RPMI7951 (cell line): ENCODE measurements at places on chromosomes 6 and 20.

GRCh38 chr6:1558388-1558787 lies 51.3 kb upstream of the FOXC1 start:
- DNase-seq: peak; percentile 32

GRCh38 chr20:24991897-24992486 lies 559 bp downstream of the APMAP start:
- DNase-seq: peak; percentile 35

- DNase-seq: no peak
These were observed 423.2 kb upstream of the JARID2 start for GRCh38 chr6:14822679-14823078.

DNA sequence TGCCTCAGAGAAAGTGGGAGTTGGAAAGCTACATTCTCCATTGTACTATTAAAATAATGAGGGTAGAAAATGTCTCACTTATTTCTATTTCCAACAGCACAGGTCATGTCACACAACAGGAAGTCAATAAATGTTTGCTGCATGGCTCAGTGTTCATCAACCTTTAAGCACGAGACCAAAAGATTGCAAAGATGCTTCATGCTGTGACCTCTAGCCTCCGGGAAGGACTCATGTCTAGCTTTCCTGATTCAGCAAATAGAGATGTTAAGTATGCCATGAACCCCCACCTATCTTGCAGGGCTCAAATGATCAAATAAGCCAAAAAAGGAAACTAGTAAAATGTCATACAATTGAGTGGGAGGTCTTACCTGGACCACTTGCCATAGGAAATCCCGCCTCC lies 57.4 kb downstream of the NCOA6 start:
- peak; percentile 7 for DNase-seq

GRCh38 chr20:38406476-38406875 lies 28.7 kb downstream of the SNHG17 start:
- no peak for DNase-seq

GRCh38 chr6:107816818-107817217 lies 7.3 kb downstream of the SCML4 start:
- DNase-seq: no peak

DNA sequence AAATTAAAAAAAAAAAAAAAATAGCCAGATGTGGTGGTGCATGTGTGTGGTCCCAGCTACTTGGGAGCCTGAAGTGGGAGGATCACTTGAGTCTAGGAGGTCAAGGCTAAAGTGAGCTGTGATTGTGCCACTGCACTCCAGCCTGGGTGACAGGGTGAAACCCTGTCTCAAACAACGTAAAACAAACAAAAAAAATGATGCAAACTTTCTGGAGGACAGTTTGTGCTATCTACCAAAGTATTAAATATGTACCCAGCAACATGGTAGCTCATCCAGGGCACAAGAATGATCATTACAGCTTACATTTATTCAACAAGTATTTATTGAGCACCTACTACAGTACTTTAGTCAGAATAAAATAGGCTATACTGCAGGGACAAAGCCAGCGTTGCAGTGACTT lies 40.4 kb upstream of the PTPN1 start:
- DNase-seq: no peak

GRCh38 chr6:34056305-34057108 lies 89.4 kb downstream of the GRM4 start:
- DNase-seq: peak; percentile 74

GRCh38 chr6:21902628-21903169 lies 309.1 kb downstream of the SOX4 start:
- no peak for DNase-seq

DNA sequence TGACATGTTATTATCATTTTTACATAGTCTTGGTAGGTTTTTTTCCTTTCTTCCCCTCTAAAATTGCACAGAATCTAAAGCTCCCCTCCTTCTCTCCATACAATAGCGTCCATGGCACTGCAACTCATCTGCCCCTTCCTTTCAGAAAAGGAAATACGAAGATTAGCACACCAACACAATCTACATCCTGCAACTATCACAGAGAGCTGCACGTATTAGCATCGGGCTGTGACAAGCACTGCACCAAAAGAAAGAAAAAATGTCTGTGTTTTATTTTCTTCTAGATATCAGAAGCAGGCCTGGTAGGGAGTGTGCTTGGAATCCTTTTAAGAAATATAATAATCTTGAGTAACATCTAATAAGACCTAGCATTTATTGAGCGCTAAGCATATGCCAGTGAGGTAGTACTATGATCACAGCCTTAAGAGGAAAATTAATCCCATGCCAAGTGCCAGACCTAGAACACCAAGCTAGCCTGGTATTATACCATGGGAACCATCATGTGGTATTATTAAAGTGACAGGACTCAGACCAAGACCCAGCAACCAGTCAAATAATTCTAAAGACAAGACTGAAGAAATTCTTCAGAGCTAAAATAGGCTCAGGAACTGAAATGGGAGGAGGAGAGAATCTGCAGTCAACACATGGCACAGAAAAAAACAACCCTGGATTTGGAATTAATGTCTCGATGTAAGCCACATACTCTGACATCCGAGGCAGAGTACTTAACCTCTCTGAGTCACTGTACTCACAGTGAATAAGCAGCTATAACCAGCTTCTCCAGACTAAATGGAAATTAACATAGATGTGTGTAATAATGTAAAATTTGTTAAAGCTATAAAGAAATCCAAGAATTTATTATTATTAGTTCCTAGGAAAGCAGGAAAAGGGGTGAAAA lies 124.3 kb downstream of the IPCEF1 start:
- DNase-seq: peak; percentile 17

- no peak for DNase-seq
These were observed 526.0 kb downstream of the UTRN start for GRCh38 chr6:144811140-144811539.

- DNase-seq: no peak
These were observed 947.1 kb downstream of the TFAP2A start for GRCh38 chr6:9467741-9468140.

DNA sequence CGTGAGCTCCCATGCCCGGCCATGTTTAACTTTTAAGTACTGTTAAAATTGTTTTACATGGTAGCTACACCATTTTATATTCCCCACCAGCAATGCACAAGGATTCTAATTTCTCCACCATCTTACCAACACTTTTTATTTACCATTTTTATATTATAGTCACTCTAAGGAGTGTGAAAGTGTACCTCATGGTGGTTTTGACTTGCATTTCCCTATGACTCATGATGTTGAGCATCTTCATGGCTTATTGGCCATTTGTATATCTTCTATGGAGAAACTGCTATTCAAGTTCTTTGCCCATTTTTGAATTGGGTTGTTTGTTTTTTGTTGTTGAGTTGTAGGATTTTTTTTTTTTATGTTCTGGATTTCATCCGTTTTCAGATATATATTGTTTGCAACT lies 15.6 kb upstream of the BPHL start:
- DNase-seq: no peak

DNA sequence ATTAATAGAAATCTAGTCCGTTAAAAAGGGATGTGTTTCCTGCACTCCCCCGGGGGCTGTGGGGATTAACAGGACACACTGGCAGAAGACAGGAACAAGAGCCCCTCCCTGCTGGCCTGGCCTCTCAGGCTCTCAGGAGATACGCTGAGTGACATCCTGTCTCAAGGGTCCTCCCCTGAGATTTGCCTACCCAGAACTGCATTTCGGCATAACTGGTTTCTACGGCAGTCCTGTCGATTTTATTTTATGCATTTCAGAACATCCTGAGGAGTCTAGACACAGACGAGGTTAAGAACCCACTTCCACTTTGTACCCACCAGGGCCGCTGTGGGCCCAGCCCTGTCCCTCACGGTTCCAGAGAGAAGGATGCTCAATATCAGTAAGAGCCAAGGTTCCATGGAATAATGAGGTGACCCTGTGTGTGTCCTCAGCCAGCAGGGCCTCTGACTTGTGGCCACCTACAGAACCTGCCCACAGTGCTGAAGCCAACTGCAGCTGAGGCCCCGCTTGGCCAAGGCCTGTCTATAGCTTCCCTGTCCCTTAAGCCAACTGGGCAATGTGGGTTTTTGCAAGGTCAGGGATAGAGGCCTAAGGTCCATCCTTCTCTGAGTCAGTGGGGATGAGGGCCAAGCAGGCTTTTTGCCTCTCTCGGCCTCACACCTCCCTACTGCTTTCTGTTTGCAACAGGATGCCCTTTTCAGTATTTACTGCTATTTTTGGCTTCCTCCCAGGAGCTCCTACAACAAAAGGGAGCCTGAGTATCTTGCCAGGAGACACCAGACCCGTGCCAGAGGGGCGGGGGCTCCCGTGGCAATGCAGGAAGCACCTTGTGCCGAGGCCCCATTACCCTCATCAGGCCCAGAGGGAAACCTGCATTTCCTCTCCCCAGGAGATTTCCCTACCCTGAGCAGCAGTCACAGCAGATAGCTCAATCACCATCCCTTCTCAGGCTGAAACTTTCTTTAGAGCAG lies 14.7 kb downstream of the UQCC2 start:
- peak; percentile 94 for DNase-seq

DNA sequence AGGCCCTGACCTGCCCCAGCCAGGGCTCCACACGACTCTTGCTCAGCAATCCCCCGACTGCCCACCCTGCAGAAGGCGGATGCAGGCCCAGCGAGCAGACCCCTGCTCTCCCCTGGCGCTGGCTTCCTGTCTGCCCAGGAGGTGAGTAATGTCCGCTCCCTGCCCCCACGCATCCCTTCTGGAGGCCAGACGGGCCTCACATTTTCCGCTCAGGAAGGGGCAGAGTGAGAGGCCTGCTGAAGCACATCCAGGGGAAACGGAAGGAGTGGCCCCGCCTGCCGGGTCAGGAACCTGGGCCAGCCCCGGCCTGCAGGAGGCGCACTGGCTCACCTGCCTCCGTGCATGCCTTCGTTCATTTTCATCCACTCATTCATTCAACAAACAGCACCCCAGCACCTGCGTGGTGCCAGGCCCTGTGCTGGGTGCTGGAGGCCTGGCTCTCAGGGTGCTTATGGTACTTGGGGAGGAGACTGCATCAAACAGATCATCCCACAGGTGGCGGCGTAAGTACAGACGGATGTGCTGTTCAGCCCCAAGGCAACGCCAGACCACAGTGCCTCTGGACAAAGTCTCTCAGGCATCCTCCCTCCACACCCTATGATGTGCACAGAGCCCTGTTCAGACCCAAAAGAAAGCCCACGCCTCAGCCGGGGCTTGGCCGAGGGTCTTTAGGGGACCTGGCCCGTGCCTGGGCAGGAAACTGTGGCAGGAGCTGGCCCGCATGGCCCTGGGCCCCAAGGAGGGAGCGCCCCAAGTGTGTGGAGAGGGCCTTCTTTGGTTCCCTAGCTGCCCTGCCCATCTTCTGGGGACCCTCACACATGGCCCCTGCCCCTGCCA lies 112.1 kb downstream of the ASXL1 start:
- peak; percentile 35 for DNase-seq

GRCh38 chr6:43707767-43708166 lies 20.2 kb upstream of the MRPS18A start:
- no peak for DNase-seq

- peak; percentile 82 for DNase-seq
These were observed 257.8 kb upstream of the KCNQ5 start for GRCh38 chr6:72363844-72364740.

- DNase-seq: no peak
These were observed 410.5 kb downstream of the PTPRT start for GRCh38 chr20:42779216-42779615.

GRCh38 chr6:42419490-42420280 lies 32.0 kb downstream of the TRERF1 start:
- no peak for DNase-seq

DNA sequence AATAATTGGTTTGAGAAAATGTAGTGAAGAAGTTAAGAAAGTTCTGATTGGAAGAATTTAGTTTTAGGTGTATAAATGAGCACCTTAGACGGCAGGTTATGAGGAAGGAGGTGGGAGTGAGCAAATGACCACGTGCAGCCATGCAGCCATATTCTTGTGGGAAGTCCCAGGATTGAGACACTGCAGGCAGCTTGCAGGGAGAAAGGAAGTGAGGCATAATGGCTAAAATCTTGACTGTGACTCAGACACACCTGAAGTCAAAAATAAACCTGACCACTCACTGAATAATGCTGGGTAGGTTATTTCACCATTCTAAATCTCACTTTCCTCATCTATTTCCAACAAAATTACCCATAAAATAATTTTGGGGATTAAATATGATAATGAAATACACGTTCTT lies 16.6 kb downstream of the DSE start:
- DNase-seq: peak; percentile 75

DNA sequence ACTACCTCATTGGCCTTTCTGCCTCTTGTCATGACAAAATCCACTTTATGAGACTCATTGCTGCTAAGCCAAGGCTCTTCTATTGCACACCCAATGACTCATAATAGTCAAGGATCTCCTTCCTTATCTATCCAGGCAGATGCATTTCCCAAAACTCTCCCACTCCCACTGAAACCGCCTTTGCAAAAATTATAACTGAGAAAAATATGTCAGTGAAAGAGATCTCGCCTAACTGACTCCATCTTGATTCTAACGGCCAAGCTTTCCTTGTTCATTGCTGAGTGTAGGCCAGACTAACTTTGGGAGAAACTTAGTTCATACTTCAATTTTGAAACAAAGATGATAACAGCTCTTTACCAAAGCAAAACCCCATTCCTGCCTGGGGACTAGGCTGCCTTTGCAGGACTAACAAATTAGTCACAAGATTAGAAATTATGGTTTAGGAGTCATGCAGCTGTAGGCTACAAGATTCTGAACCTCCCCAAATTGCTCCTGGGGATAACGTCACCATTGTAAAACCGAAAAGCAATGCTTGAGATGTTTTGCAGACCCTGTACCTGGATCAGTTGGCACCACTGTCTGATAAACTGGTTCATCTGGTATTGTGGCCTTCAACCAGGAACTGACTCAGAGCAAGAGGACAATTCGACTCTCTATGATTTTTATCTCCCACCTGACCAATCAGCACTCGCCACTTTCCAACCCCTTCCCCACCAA lies 47.1 kb downstream of the HAO1 start:
- peak; percentile 75 for DNase-seq

GRCh38 chr6:3625149-3625979 lies 126.1 kb downstream of the PXDC1 start:
- no peak for DNase-seq

GRCh38 chr6:118748311-118749062 lies 97.1 kb upstream of the CEP85L start:
- DNase-seq: peak; percentile 86

DNA sequence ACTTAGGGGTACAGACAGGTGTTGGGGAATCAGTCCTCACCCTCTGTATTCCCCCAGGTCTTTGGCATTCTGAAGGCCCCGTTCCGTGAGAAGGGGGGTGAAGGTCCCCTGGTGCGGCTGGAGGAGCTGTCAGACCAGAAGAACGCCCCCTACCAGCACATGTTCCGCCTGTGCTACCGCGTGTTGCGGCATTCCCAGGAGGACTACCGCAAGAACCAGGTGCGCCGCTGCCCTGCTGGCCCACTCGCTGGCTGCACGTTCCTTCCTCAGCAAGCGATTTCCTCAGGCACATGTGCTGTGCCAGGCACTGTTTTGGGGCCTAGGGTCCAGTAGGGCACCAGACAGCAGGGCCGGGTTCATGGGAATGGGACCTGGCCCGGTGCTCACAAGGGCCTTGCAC lies 44.4 kb downstream of the UQCC2 start:
- DNase-seq: no peak
